ENCODE measurements at places on chromosomes 12 and 14.
A peak's percentile ranks its signal among the peaks of the same experiment; 100 is the strongest.

DNA sequence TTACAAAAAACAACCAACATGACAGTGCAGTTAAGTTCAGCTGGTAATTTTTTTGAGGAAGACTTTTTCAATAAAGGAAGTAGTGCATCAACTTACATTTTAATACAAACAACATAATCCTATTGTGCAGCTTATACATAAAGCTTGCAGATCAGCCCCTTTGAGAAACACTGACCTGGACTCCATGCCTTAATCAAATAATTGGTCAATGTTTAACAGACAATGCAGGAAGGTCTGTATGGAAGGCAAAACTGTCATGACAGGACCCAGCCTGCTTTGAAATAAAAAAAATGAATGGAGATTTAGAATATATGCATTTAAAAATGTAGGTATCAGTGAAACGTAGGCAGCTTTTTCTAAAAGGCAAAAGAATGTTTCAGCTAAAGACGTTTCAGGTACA is 321.7 kb upstream of the RPL10L start:
- DNase-seq: no peak

DNA sequence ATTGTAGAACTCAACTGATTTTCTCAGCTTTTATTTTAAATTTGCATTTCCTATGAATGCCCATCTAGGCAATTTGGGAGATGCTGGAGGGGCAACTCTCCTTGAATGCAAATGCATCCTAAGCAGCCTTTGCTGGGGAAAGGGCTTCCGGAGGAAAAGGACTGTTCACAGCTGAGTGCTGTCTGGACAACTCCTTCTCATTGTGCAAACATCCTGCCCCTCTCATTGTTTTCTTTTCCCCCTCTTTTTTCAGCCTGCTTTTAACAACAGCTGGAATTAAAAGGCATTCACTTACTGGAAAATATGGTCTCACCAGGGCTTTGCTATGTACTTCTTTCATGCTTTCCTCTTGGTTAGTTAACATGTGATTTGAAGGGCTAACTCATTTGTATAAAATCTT is 397.8 kb downstream of the FUT8 start:
- no peak for DNase-seq

DNA sequence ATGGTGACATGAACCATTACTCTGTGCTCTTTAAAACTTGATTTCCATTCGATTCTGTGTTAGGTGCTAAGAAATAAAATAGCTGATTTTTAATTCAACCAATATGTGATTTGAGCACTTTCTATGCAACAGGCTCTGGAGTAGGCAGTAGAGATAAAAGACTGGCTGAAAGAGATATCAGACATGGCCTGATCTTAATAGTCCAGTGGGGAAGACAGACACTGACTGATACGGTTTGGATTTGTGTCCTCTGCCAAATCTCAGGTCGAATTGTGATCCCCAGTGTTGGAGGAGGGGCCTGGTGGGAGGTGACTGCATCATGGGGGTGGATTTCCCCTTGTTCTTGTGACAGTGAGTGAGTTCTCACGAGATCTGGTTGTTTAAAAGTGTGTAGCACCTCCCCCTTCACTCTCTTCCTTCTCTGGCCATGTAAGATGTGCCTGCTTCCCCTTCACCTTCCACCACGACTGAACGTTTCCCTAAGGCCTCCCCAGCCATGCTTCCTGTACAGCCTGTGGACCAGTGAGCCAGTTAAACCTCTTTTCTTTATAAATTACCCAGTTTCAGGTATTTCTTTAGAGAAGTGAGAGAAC is 128.6 kb downstream of the PPM1H start:
- no peak for DNase-seq

GRCh38 chr14:73764406-73765280 is 50.5 kb upstream of the PNMA1 start:
- no peak for DNase-seq

GRCh38 chr12:119835068-119835467 is 42.1 kb downstream of the CIT start:
- no peak for DNase-seq

DNA sequence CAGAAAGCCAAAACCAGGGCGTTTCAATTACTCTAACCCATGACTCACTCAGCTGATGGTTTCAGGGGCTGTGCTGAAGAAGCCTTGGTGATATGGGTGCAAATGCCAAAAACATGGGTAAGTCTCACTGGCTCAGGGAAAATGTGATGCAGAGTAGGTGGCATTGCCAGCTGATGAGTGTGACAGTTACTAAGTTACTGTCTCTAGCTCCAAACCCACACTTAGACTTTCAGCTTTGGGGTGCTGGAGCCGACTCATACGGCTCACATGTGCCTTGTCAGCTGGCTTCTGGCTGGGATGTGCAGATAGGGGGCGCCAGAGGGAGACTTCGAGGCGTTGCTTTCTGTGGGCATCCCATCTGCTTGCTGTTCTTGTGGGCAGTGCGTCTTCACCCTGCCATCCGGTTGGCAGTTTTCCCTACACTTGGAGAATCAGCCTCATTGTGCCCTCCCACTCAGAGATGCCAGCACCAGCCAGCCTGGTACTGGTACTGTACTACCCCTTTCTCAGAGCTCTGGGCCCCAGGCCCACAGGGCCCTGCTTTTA is 11.1 kb upstream of the KRT7 start:
- no peak for DNase-seq

DNA sequence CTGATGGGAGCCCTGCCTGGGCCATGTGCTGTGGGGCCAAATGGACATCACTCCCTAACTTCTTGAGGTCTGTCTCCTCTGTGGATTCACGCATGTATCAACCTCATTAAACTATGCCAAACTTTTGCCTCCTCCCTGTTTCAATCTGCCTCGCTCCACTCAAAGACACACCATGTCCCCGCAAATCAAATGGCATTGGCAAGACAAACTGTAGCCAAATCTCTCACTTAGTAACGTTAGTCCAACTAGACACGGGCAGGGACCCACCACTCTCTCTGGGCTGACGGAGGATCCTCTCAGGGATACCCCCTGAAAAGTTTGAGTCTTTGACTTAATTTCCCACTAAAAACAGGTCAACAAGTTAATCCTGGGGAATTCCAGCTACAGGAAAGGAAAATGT is 8.0 kb downstream of the ZBTB39 start:
- DNase-seq: no peak

- DNase-seq: no peak
Observed at GRCh38 chr12:15206338-15206737, 14.9 kb downstream of the RERG start.

- no peak for DNase-seq
Observed at GRCh38 chr12:25723921-25724491, 170.9 kb upstream of the LMNTD1 start.

DNA sequence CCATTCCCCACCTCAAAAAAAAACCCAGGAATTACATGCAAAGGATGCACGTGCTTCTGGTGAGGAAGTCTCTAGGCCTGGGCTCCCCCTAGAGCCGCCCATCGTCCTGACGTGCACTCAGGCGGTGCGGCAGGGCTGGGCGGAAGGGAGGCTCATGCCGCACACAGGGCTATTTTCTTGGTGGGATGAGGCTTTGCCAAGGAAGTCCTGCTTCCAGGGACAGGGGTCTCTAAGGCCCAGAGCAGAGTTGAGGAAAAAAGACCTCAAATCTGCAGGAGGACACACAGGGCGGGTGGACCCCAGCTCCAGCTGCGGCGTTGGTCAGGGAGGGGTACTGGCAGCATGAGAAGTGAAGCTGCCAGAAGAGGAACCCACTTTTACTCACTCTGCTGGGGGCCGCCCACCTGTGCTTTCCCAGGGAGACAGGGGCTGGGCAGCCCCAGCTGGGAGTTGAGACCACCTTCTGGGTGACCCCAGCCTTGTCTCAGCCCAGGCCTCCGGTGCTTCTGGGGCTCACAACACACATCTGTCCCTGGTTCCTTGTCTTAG is 4.2 kb downstream of the RHOF start:
- no peak for DNase-seq

DNA sequence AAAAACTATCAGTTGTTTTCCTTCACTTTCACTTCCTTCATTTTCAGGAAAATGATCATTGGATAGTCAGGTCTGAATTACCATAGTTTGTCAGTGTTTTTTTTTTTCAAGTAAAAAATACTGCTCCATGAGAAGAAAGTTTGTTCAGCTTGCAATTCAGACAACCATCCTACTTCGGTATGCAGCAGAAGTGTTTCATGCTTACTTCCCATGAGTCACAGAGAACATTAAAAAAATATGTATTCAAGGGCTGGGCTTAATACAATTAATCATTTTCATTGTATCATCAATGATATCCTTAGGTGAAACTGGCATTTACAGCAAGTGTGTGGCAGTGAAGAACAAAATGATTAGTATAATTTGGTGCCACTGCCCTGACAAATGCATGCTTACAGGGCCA is 21.6 kb downstream of the PYM1 start:
- DNase-seq: peak; percentile 64

DNA sequence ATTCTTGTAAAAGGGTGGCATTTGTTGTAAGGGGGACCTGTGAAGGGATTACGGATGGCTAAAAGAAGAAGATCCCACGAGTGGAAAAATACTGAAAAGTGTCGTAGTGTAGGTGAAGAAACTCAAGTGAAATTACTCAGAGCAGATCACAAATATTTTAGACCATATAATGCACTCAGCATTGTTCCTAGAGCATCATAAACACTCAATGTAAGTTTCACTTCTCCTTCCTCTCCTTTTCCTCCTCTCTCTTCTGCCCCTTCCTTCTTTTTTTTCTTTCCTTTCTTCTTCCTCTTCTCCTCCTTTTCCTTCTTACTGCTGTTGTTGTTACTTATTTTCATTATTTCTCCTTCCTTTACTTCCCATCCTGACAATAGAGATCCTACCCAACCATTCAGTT is 445.6 kb downstream of the ADAMTS20 start:
- no peak for DNase-seq

GRCh38 chr12:96183734-96184370 is 10.3 kb upstream of the ELK3 start:
- DNase-seq: no peak

Measured in hepatic stellate cell (primary cell).